ENCODE measurements at places on chromosomes 12 and 14.

DNA sequence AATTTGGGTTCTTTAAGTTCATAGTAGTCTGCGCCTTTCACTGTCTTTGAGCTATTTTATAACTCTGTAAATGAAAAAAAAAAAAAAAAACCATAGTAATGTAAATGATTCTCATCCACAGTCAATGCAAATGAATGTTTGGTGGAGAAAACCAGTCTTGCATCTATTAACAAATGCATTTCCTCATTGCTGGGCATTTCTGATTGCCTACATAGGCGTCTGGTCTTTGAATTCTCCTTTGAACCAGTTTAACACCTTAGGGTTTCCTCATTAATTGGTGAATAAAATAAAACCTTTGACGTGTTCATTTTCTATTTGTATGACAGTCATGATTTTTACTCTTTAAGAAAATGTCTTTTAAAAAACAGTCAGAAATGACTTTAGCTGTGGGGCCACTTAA, 114.8 kb downstream of the C12orf75 start:
- no peak for DNase-seq

GRCh38 chr12:68310370-68310769, 21.8 kb downstream of the MDM1 start:
- no peak for DNase-seq

GRCh38 chr14:81018251-81018650, 62.8 kb downstream of the TSHR start:
- DNase-seq, result no peak

DNA sequence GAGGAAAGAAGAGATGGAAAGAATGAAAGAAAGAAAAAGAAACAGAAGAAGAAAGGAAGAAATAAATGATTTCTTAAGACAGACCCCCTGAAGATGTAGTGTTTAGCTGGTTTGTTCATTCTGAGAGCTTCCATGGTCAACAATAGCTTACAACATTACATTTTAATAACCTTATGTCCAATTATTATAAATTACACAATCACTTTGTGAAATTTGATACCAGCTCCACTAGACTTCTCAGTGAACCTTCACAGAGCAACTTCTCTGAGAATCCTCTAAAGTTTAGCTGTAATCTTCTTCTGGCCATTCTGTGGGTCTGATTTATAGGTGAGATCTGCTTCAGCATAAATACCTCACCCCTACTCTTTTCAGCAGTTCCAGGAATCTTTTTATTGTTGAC, 27.9 kb downstream of the SIX1 start:
- no peak for DNase-seq

DNA sequence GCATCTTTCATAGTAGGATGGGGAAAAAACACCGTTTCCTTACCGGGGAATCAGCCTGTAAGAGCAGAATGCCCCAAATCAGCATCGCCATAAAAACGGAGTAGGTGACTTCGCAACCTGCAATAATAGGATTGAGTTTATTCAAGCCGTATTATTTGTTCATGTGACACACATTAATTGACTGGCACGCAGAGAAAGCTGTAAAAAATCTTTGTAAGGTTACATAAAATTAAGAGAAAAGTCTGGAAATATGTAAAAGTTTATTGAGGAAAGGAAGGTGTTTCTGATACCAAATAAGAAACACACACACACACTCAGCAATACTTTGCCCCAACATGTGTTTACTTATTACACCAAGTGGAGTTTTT, 628 bp upstream of the CAPRIN2 start:
- DNase-seq, result no peak
